ENCODE measurements at places on chromosomes 13 and 19. TPM values are rescaled to one million over a fixed set of nuclear protein-coding genes. Genes with fewer than 3 reads are reported as not detected.

LENG9 gene
- 2.2 TPM for polyA plus RNA-seq

ACER1 gene
- 2.8 TPM for polyA plus RNA-seq

GPR42 gene
- polyA plus RNA-seq: 0.25 TPM

ZNF763 gene
- polyA plus RNA-seq: 9.9 TPM

RAB20 gene
- 18.5 TPM for polyA plus RNA-seq

GRCh38 chr13:26563713-26564112 is 6.2 kb downstream of the WASF3 start:
- no peak for DNase-seq

DNA sequence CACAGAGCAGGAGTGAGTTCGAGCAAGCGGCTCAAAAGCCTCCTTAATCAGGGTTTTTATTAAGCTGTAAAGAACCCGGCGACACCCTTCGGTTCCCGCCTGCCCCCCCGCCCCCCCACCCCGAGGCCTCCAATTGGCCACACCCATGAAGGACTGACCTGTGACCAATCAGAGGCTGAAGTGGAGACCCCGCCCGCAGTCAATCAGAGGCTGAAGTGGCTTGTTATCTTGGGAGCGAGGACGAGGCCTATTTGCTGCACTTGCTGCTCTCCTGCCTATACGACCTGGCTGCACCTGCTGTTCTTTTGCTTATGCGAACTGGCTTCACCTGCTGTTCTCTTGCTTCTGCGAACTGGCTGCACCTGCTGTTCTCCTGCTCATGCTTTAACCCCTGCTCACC is 844.9 kb downstream of the OLFM4 start:
- no peak for DNase-seq

GRCh38 chr13:41345914-41346589 is 35.0 kb downstream of the NAA16 start:
- no peak for DNase-seq

DNA sequence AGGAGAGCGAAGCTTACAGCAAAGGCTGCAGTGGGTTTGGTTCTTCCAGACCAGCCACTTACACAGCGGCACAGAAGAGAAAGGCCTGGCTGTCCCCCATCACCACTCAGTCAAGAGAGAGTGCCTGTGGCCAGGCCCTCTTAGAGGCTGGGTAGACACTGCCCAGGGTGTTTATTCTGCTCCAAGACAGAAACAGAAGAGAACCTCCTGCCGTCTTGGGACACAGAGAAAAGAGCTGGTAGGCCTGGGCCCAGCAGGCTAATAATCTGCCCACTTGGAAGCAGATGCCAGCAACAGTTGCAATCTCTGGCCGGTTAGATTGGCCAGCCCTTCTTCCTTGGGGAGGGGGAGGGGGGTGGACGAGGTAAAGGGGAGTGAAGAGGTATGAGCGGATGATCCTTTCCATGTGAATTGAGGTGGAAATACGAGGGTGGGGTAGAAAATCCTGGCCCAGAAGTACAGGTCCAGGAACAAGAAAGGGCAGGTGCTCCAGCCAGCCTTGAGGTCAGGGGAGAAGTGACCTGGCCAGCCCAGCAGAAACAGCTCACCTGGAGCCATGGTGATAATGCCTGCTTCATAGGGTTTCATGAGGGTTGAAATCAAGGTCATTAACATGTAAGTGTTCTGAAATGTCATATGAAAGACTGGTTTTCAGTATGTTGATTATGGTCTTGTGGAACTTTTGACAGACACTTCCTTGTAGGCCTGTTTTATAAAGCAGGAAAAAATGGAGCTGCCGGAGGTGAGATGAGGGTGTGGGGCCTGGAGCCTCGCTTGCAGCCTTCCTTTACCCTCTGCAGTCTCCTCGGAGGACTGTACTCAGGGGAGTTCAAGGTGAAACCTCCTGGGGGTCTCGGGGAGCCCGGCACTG is 116.9 kb downstream of the SIPA1L3 start:
- no peak for DNase-seq

GRCh38 chr13:92727118-92727517 is 499.5 kb upstream of the GPC6 start:
- no peak for DNase-seq

- no peak for DNase-seq
Observed at GRCh38 chr13:35964011-35964862, 166.9 kb downstream of the DCLK1 start.

DNA sequence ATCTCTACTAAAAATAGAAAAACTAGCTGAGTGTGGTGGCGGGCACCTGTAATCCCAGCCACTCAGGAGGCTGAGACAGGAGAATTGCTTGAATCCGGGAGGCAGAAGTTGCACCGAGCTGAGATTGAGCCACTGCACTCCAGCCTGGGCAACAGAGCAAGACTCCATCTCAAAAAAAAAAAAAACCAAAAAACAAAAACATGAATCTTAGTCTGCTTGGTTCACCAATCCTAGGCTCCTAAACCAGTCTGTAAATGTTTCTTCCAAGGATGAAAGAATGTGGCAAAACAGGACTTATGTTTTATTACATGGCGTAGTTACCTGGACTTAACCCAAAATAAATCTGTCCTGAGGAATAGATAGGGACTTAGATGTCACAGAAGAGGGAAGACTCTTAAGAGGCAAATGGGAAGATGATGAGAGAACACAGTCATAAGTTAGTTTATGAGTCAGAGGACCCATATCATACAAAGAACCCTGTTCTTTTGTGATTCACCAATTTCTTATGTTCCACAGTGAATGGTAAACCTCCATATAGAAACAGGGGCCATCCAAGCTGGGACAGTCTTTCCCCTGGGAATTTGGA is 6.9 kb upstream of the FBXL3 start:
- no peak for DNase-seq

- no peak for DNase-seq
Observed at GRCh38 chr13:106484084-106484483, 51.4 kb downstream of the EFNB2 start.

DNA sequence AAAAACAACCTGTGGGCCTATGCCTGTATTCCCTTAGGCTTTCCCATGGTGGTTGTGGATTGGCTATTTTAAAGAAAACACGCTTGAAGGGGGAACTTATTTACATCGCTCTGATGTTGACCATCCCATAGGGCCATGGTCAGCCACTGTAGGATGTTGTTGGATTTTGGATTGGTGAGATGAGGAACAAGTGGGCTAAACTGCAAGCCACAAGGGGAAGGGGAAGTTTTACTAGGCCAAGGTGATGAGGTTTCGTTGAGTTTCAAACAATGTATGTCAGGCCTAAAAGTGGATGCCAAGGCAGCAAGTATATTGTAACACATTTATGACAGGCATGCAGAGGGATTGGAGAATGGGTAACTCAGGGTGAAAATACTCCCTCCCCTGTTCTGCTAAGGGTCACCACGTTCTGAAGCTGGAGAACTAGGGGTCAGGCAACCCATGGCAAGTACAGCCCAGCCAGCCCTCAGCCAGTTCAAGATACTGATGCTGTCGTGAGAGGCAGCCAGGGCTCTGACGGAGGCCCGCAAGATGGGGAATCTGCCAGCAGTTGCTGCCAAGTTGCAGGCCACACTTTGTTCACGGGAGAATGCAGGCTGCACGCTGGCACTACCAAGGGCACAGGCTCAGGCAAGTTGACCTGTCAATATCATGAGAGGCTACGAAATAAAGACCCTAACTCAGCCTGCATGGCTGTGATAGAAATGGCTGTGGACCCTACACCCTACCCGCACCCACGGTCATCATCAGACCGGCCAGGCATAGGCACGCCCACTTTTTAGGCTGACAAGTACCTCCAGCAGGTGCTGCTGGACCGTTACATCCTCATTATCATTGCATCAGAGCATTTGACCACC is 11.1 kb downstream of the IRGC start:
- DNase-seq: no peak
